Right lung (tissue), 10 donors: ENCODE measurements at places on chromosomes 7 and 10.
A peak's percentile ranks its signal among the peaks of the same experiment; 100 is the strongest.

- DNase-seq: no peak
Measured at GRCh38 chr7:44654255-44654796, 47.9 kb downstream of the OGDH start.

DNA sequence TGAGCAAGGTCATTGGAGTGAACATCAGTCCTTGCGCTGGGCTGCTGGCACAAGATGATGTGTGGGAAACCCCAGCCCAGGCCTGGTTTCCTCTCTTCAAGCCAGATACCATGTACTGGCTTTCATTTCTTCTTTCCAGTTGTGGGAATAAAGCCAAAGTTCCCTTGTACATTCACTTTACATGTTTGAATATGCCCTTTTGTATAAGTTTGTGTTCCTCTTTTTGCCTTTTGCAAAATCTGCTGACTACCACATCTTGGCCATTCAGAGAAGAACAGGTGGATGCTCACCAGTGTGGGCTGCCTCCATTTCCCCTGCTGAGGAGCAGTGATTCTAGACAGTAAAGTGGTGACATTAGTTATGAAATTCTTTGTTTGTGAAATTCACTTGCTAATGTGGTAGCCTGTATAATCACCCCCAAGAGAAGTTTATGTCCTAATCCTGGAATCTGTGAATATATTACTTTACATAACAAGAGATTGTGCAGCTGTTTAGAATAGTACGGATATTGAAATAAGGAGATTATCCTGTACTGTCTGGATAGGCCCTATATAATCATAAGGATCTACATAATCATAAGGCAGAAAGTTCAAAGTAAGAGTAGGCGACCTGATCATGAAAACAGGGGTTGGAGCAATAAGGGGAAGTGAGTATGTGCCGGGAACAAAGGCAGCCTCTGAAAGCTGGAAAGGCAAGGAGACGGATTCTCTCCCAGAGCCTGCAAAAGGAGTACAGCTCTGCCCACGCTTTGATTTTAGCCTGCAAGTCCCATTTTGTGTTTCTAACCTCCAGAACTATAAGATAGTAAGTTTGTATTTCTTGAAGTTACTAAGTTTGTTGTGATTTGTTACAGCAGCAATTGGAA is 18.8 kb upstream of the AOAH start:
- no peak for DNase-seq

GRCh38 chr10:102408728-102409603 is 9.6 kb downstream of the PSD start:
- DNase-seq: peak; percentile 78

- no peak for DNase-seq
Measured at GRCh38 chr10:129133856-129134255, 333.2 kb upstream of the MGMT start.

DNA sequence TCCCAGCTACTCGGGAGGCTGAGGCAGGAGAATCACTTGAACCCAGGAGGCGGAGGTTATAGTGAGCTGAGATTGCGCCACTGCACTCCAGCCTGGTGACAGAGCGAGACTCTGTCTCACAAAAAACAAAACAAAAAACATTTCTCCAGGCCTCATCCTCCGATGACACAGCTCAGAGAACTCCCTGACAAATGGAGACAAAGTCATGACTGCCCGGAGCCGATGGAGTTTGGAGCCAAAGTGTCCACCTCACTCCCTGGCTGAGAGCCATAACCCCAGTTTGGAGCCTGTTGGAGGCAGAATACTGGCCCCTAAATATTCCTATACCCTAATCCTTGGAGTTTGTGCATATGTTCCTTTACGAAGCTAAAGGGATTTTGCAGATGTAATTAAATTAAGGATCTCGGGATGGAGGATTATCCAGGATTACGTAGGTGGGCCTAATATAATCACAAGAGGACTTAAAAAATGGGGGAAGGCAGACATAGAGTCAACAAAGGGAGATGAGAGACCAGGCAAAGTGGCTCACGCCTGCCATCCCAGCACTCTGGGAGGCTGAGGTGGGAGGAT is 22.7 kb downstream of the SSC4D start:
- no peak for DNase-seq

DNA sequence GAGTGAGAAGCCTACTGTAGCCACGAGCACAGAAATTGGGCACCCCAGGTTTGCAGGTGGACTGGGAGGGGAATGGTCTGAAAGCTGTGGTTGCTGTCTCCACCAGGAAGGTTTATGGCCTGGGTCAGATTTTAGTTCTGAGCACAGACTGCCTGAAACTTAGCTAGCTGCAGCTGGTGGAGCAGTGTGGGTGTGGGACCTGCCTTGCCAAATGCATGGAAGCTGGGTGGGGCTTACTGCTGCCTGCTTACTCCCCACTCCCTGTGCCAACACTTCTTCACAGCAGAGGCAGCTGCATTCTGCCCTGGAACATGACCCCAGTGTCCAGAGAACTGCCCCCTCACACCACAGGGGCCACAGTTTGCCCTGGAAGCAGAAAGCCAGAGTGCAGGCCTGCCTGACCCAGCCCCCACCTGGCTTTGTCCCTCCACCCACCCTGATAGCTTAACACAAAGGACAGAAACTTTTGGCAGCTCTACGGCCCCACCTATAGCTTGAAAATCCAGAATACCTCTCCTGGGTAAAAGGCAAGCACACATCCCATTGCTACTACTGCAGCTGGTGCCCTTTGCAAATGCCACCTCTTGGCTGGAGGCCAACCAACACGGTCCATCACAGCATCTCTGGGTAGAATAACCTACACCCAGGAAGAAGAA is 281.6 kb downstream of the AGMO start:
- no peak for DNase-seq

DNA sequence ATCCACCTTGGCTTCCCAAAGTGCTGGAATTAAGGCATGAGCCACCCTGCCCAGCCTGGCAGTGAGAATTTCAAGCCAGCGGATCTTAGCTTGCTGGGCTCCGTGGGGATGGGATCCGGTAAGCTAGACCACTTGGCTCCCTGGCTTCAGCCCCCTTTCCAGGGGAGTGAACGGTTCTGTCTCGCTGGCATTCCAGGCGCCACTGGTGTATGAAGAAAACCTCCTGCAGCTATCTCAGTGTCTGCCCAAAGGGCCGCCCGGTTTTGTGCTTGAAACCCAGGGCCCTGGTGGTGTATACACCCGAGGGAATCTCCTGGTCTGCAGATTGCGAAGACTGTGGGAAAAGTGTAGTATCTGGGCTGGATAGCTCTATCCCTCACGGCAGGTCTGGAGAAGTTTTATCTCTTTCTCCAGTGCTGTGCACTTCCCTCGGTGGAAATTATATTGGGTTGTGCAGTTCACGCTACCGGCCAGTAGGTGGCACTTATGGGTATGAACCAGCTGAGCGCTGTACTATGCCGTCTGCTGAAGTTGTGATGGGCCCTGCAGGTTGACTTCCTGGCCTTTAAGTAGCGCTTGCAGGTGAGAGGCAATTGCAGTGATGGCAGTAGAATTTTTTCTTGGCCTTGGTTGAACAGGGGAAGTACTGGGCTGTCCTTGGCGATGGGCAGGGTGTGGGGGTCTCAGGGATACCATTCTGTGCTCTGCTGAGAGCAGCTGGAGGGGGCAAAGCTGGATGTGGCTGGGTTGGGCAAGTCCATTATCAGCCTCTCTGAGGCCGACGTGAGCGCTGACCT is 138.0 kb upstream of the MTPN start:
- DNase-seq: no peak

- no peak for DNase-seq
Measured at GRCh38 chr7:45229156-45229920, 71.7 kb downstream of the RAMP3 start.

- DNase-seq: no peak
Measured at GRCh38 chr7:6392712-6393666, 54.8 kb downstream of the DAGLB start.

- DNase-seq: no peak
Measured at GRCh38 chr7:105580022-105580740, 1.1 kb downstream of the EFCAB10 start.
